AML-193 (cell line): ENCODE measurements at places on chromosomes 1 and 21.

- no peak for DNase-seq
Observed at GRCh38 chr1:75423616-75424015, 187.3 kb downstream of the SLC44A5 start.

DNA sequence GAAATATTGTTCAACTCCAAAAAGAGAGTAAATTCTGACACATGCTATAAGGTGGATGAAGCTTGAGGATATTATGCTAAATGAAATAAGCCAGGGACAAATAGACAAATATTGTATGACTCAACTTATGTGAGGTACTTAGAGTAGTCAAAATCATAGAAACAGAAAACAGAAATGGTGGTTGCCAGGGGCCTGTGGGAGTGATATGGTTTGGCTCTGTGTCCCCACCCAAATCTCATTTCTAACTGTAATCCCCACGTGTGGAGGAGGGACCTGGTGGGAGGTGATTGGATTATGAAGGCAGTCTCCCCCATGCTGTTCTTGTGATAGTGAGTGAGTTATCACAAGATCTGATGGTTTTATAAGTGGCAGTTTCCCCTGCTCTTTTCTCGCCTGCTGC, 24.7 kb upstream of the DISP1 start:
- DNase-seq: no peak

DNA sequence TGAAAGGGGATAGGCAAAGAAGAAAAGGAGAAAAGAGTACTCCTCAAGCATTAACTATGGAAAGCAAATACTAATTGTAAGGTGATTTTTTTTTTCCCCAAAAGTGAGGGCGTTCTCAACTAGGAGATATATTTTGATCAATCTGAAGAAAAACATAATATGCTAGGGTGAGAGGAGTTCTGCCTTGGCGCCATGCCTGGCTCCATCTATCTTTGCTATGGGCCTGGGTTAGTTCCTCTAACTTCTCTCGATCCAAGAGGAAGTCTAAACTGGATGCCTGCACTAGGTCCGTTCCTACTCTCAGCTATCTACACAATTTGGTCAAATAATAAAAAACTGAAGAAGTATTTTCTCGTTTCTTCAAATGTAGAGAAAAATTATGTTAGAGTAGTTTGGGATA, 20.5 kb downstream of the CNN3 start:
- DNase-seq: no peak

- DNase-seq: no peak
Observed at GRCh38 chr1:210758261-210758660, 375.7 kb downstream of the KCNH1 start.

DNA sequence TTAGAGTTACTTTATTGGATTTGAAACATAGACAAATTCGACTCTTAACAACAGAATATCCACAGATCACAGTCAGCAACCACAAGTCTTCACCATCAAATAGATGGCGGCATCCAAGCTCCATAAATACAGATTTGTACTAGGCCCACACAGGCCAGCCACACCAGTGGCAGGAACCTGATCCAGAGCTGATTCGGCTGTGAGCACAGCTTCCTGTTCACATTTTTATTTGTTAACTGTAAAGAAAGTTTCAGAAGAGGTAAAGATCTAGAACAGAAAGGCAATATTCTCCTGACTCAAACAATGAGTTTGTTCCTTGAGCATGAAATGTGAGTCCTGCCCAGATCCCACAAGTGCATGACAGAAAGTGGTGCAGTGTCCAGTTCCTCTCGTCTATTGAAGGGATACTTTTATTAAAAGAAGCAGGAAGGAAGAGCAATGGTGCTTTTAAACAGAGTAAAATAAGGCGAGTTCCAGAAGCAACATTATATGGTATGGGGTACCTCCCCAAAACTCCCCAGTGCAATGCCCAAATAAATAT, 205.8 kb downstream of the SLC45A1 start:
- no peak for DNase-seq

DNA sequence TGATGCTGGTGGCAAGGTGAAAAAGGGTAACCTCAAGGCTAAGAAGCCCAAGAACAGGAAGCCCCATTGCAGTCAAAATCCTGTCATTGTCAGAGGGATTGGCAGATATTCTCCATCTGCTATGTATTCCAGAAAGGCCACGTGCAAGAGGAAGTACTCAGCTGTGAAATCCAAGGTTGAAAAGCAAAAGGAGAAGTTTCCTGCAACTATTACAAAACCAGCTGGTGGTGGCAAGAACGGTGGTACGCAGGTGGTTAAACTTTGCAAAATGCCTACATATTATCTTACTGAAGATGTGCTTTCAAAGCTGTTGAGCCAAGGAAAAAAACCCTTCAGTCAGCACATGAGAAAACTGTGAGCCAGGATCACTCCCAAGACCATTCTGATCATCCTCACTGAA, 13.7 kb upstream of the VPS45 start:
- DNase-seq: peak; percentile 82

GRCh38 chr1:111142356-111142975, 2.4 kb downstream of the CEPT1 start:
- DNase-seq: no peak

DNA sequence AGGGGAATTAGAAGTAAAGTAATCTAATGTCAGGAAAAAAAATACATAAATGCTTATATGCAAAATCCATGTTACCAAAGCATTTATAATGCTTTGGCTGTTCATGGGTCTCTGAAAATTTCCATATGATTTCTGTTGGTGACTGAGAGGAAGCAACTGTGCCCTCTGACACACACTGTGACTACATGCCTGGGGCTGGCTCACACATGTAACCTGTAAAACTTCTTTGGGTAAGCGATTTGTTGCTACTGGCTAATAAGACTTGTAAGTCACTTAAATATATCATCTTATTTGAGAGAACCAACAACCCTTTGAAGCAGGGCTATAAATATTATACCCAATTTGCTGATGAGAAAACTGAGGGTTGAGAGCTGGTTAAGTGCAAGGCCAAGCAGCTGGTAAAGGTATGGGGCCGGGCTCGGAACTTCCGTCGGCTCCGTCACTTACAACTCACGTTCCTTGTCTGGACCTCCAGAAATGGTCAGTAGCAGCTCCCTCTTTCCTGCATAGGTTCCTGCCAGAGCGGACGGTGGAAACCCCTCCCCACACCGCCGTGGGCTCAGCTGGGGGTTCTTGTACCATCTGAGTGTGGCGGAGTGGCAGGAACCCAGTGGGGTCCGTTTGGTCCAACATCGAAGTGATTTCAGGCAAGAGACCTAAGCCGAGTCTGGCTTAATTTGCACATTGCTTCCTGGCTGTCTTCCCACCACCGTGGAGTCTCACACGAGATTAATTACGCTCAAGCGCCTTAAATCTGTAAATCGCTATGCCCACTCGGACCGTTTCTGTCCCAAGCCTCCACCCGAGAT, 714 bp downstream of the DFFA start:
- no peak for DNase-seq

DNA sequence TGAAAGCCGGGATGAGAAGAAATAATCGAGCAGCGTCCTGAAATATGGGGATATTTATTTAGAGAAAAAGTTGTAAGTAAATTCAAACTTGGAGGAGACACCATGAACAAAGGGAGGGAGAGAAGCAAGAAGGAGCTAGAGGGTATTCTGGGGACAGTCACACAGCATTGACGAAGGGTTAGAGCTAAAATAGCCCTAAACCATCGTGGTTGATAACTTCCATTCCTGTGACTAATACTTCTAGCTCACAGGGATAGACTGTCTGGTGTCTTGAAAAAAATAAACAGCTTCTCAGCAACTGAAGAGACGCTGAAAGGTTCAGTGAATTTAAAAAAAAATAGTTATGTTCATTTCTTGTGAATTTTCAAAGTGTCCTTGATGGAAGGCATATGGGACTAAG, 86.7 kb downstream of the LRRC53 start:
- no peak for DNase-seq

- no peak for DNase-seq
Observed at GRCh38 chr1:92442351-92442750, 44.4 kb downstream of the GFI1 start.

DNA sequence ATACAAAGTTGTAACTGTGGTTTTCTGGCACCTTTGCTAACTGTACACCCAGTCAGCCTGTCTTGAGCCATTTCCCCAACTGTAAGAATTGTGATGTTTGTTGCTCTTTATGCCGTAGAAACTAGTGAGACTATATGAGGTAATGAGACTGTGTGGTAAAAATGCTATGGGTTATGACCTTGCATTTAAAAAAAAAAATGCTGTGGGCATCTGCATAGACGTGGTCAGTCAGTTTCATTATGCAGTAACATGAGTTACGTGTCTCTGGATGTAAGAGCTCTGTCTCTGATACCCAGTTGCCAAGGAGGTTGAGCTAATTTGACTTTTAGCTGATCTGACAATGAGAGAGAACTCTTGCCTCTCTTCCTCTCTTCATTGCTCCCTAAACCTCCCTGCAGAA, 80.6 kb upstream of the LAMC2 start:
- no peak for DNase-seq

- no peak for DNase-seq
Observed at GRCh38 chr1:56566994-56567393, 12.4 kb downstream of the PLPP3 start.

GRCh38 chr1:246161626-246162025, 345.5 kb downstream of the SMYD3 start:
- DNase-seq: no peak

- no peak for DNase-seq
Observed at GRCh38 chr21:35575280-35575915, 484.9 kb downstream of the SETD4 start.

- DNase-seq: peak; percentile 92
Observed at GRCh38 chr21:35475762-35476161, 426.7 kb upstream of the RUNX1 start.

- DNase-seq: no peak
Observed at GRCh38 chr21:44330698-44331097, 8.5 kb downstream of the CFAP410 start.

- DNase-seq: no peak
Observed at GRCh38 chr1:247542811-247543210, 6.1 kb upstream of the GCSAML start.

GRCh38 chr1:26724926-26725325, 29.1 kb downstream of the ARID1A start:
- DNase-seq: no peak

GRCh38 chr21:46100426-46100825, 2.5 kb downstream of the COL6A2 start:
- DNase-seq: no peak

GRCh38 chr1:171434717-171435346, 50.5 kb upstream of the PRRC2C start:
- DNase-seq: peak; percentile 32

DNA sequence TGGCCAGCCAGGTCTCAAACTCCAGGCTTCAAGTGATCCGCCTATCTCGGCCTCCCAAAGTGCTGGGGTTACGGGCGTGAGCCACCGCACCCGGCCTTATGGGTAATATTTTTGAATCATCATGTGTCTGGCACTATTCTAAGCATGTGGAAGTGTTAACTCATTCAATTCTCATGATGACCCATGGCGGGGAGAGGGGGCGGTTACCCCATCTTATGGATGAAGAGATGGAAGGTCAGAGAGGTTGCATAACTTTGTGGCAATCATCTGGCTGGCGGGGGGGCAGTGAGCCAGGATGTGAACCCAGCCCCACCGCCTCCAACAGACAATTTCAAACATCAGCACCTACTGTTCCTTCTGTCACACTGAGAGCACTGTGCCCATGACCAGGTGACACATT, 11.5 kb upstream of the TAS1R2 start:
- no peak for DNase-seq

GRCh38 chr1:233790662-233791371, 113.7 kb upstream of the SLC35F3 start:
- peak; percentile 52 for DNase-seq

GRCh38 chr1:225479996-225480720, 52.3 kb upstream of the LBR start:
- DNase-seq: no peak
